ENCODE measurements at places on chromosomes 7 and 10. TPM values are rescaled to one million over a fixed set of nuclear protein-coding genes. Genes with fewer than 3 reads are reported as not detected.

DNA sequence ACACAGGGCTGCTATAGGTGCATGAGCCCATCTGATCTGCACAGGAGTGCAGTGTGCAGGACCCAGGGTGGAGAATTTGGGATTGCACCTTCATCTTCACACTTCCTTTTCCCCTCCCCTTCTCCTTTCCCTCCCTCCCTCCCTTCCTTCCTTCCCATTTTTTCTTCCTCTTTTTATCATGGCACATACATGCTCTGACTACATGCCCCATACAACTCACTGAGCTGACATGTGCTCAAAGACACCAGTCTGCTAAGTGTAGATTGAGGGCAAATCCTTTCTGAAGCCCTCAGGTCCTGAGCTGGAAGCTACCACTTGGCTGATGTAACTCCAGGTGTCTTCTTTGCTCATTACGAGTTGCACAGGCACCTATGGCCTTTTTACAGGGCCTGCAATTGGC, 365.3 kb upstream of the ZNF32 start:
- H3K4me1 ChIP-seq: peaks cover 3% of the 10 kb centered on the region
- no peak overlapping the region for H3K27ac ChIP-seq
- no peak overlapping the region for H3K4me3 ChIP-seq
- no peaks in the 10 kb centered on the region for H3K36me3 ChIP-seq

The RNLS gene
- total RNA-seq: 10.1 TPM

GRCh38 chr10:91022924-91023699, 102.2 kb upstream of the ANKRD1 start:
- no peaks in the 10 kb centered on the region for H3K27me3 ChIP-seq
- H3K4me1 ChIP-seq: peaks cover 17% of the 10 kb centered on the region
- H3K27ac ChIP-seq: no peak overlapping the region

DNA sequence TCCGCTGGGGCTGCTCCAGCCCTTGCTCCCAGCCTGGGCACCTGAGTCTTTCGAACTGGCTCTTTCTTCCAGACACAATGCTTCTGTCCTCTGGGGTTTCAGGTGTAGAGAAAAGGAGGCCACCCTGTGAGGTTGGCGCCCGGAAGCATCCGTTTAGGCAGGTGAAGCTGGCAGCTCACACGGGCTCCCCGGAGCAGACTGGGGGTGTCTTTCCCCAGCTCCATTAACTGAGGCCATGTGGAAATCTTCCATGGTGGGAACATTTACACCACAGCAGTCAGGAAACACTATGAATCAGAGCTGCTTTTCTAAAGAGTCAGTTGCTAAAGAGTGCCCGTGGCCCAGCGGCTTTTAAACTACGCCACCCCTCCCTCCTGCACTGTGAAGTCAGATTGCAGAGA, 29.2 kb downstream of the PRKAG2 start:
- no peaks in the 10 kb centered on the region for H3K27me3 ChIP-seq
- H3K27ac ChIP-seq: no peak overlapping the region
- no peaks in the 10 kb centered on the region for H3K36me3 ChIP-seq
- H3K4me3 ChIP-seq: no peak overlapping the region
- H3K4me1 ChIP-seq: no peaks in the 10 kb centered on the region
- DNase-seq: no peak

DNA sequence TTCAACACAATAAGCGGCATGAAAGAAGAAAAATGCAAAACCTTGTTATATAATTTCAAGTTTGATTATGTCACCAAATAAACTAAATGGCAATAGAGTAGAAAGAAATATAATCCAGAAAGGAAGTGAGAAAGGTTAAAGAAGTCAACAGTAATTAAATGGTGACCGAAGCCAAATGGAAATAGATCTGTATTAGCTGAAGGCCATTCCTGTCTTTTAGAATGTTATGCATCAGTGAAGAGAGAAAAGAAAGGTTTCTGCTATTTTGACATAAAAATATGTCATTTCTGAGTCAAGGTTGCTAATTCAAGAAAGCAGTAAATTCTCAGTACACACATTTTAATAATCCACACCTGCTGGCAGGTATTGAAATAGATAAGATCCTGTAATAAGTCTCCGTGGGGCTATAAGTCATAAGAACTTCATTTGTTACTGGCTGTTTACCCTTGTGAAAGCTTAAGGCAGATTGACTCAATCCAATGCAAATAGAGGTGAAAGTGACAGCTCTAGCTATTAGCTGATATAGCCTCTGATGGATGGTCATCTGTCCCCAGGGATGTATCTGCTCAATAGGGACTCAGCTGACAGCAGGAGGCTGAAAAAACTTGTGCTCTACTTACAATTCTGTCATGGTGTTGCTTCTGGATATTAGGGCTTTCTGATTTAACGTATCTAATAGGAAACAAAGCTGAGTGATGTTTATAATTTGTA, 152.1 kb downstream of the FZD1 start:
- H3K4me3 ChIP-seq: no peak overlapping the region
- H3K4me1 ChIP-seq: no peaks in the 10 kb centered on the region
- no peak overlapping the region for H3K27ac ChIP-seq
